ENCODE measurements at places on chromosomes 1 and 21.
A peak's percentile ranks its signal among the peaks of the same experiment; 100 is the strongest.

DNA sequence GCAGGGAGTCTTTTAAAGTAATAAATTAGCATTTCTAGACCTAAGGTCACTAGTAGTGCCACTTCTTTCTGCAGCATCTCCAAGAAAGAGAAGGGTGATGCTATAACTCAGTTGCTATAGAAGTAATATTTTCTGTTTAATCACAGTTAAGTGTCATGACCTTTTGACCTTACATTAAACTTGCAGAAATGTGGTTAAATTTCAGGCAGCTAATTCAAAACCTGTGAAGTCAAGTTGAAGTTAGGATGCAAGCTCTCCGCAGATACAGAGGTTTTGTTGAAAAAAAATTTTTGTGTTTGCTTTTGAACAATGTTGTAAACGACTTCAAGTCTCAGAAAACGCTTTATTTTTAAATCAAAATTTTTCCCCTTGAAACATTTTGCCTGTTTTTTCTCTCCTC, 193.9 kb downstream of the NFIA start:
- DNase-seq, result no peak

- no peak for DNase-seq
Observed at GRCh38 chr21:32981096-32981495, 44.6 kb upstream of the OLIG2 start.

GRCh38 chr21:38787461-38788274, 18.1 kb upstream of the ETS2 start:
- DNase-seq, result no peak

- DNase-seq, result no peak
Observed at GRCh38 chr1:17293681-17294425, 14.1 kb upstream of the PADI4 start.

GRCh38 chr1:78047106-78047505, 1.3 kb downstream of the GIPC2 start:
- DNase-seq, result no peak

GRCh38 chr1:220327106-220327505, 54.9 kb upstream of the RAB3GAP2 start:
- no peak for DNase-seq

GRCh38 chr1:223189903-223190724, 47.1 kb upstream of the TLR5 start:
- DNase-seq, result peak; percentile 69

GRCh38 chr21:44927587-44928461, 7.1 kb upstream of the ITGB2 start:
- peak; percentile 91 for DNase-seq

- DNase-seq, result no peak
Observed at GRCh38 chr1:38326856-38327255, 280.3 kb upstream of the POU3F1 start.

DNA sequence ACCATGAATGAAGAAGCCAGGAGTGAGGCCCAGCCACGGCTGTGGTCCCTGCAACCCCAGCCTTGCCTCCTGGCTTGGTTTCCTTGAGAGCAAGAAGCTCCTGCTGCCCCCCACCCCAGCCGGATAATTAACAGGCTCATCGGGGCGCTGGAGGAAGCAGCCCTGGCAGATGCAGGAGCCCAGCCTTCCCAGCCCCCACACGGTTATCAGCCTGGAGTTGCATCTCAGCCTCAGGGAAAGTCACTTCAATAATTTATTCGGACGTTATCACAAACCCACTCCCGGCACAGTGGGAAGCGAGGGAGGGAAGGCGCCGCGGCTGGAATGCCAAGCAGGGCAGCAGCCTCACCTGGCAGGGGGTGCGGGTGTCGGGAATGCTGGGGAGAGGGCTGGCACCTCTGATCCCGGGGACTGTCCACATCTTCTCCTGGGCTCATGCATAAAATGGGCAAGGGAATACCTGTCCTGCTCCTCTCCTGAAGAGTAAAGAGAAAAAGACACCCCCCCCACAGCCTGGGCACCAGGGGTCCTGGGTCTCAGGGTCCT, 43.3 kb upstream of the LRP8 start:
- no peak for DNase-seq

- DNase-seq, result no peak
Observed at GRCh38 chr1:208942394-208943130, 641.0 kb upstream of the CAMK1G start.

GRCh38 chr1:27618341-27619082, 14.6 kb upstream of the AHDC1 start:
- DNase-seq, result peak; percentile 67
